ENCODE measurements at places on chromosomes 6 and 20.

GRCh38 chr6:147207351-147207750 is 3.1 kb downstream of the STXBP5 start:
- no peak for DNase-seq

- DNase-seq: no peak
These were observed 23.6 kb downstream of the STMND1 start for GRCh38 chr6:17125407-17125806.

DNA sequence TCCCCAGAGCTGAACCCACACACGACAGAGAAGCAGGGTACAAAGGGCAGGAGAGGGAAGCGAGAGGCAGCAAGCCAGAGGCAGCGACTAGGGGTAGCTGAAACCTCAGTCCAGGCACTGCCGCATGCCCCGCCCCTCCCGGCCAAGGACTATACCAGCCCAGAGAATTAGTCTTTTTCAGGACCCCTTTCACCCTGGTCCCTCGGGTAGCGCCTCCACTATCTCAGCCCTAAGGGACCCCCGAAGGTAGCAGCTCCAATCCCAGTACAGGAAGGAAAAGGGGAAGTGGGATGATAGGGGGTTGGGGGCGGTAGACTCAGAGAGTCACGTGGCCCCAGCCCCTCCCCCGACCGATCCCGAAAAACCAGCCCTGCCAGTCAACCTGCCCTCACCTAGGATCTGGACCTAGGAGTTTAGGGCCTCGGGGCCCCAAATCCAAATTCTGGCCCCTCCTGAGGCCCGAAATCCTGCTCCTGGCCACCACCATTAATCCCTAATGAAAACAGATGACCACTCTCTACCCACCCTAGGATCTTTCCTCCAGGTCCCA is 1.3 kb downstream of the RGL2 start:
- no peak for DNase-seq

GRCh38 chr6:132007474-132008190 is 56.5 kb upstream of the CCN2 start:
- DNase-seq: peak; percentile 69

GRCh38 chr6:160055378-160055777 is 66.2 kb upstream of the SLC22A1 start:
- DNase-seq: no peak

Measured in astrocyte of the spinal cord (primary cell).